Left ventricle myocardium inferior (tissue), 1 donor: ENCODE measurements at places on chromosomes 4 and X.

DNA sequence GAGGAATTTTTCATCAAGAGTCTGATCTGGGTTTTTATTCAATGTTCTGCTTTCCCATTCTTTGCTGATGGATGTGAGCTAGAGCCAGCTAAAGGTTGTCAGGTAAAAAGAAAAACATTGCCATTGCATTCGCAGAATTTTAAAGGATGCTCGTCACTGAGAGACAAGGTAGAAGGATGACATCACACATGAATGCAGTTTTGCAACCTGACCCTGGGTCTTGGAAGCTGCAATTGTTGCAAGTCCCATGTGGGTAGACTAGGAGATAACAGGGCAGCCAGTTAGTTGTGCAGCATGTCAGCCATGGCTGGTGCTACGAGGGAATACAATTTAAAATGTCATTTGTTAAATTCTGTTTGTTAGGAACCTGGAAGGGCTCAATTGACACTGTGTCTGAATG lies 73.9 kb upstream of the MXRA5 start:
- no peak for DNase-seq

GRCh38 chr4:3514221-3514780 lies 17.9 kb downstream of the LRPAP1 start:
- no peak for DNase-seq

DNA sequence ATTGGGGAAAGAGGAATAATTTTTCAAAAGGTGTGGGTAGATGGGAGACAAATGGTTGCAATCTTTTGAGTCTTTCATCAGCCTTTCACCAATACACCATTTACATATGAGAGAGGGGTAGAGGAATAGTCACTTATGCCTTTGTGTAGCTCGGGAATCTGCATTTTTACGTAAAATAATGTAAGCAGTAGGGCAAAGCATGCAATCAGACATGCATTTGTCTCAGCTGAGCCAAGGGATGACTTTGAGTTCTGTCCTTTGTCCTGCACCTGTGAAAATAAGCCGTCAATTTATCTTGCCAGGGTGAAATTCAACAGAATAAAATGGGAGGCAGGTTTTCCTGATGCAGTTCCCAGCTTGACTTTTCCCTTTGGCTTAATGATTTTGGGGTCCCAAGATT lies 1473.4 kb upstream of the TENM3 start:
- no peak for DNase-seq

DNA sequence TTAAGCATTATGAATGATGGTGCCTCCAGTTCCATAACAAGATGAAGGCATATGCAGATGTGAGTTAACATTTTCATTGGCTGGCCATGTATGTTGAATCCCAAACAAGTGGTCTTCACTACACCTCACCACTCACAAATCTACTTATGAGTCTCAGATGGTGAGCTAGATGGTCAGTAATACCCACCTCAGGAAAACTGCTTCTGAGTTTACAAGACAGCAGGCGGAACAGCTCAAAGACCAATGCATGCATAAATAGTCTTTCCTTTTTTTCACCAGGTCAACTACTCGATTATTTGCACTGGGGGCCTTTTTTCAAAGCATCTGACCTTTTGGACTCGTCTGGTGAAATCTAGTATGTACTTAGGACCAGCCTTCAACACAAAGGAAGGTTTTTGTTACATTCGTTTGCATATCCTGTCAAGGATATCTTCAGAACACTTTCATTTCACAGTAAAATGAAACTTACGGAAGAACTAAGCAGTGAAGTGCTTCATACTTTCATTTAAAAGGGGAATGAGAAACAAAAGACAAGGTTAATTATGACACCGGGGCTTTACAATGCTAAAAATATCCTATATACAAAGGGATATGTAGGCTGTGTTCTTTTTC lies 23.1 kb upstream of the TLR7 start:
- DNase-seq = no peak

DNA sequence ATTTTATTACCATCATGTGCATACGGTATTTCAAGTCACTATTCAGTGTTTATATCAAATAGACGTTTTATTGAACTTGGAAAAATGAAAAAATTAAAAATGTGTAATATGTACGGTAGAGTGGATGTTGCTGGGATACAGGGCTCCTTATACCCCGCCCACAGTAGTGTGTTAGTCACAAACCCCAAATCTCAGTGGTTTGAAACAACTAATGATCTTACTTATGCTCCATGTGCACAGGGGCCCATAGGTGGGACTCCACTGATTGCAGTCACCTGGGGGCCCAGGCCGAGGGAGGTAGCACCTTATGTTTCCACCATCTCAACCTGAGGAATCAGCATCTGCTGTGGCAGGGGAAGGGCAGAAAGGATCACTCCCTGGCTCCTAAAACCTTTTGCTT lies 18.1 kb downstream of the LSM6 start:
- no peak for DNase-seq

DNA sequence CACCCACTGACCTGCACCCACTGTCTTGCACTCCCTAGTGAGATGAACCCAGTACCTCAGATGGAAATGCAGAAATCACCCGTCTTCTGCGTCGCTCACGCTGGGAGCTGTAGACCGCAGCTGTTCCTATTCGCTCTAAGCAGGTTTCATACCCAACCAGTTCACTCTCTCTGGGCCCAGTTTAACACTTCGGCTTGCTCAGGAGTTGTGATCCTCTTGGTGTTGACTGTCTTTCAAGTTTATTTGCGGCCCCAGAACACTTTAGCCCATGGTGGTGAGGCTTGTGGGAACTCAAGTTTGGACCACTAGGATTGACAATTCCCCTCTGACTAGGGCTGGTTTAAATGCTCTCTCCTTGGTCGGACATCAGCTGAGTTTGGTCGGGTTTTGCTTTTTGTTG lies 147.0 kb downstream of the DACH2 start:
- DNase-seq = no peak

GRCh38 chr4:146098397-146098796 lies 77.1 kb upstream of the LSM6 start:
- no peak for DNase-seq

DNA sequence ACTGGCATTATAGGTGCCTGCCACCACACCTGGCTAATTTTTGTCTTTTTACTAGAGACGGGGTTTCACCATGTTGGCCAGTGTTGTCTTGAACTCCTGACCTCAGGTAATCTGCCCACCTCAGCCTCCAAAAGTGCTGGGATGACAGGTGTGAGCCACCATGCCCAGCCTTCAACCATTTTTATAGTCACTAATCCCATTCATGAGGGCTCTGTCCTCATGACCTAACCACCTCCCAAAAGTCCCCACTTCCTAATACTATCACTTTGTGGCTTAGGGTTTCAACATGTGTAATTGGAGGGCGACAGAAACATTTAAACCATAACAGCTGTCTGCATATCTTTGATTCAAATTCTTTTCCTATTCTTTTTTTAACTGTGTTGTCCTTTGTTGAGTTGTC lies 229.6 kb upstream of the AGA start:
- no peak for DNase-seq

GRCh38 chr4:1222036-1222789 lies 26.7 kb downstream of the CTBP1 start:
- DNase-seq = no peak

DNA sequence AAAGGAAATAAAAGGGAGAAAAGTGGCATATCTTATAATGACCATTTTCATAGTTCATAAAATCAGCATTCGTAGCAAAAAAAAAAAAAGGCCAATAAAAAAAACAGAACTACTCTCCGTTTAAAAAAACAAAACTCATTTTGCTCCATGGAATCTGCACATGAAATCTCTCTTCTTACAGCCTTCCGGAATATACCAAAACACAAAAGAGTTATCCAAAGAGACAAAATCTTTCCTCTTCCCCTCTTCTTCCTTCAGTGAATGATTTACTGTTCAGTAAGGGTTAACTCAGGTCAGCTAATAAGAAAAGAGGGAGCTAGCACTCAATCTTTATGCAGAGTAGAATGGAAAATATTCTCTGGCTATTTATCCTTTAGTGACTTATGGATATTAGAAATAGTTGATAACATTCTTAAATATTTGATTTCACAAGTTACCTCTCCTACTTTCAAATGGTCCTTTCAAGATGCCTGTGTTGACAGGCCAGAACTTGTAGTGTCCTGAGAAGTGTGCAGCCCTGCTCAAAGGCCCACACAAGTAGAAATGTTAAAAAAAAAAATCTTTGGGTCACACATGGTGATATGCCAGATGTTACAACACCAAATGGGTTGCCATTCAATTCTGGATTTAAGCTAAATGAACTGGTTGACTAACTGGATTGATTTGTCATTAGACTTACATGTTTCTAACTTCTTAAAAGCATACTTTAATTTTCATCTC lies 42.1 kb downstream of the PDGFC start:
- DNase-seq = no peak

- no peak for DNase-seq
These were observed 41.7 kb downstream of the RPGR start for GRCh38 chrX:38285649-38286048.

DNA sequence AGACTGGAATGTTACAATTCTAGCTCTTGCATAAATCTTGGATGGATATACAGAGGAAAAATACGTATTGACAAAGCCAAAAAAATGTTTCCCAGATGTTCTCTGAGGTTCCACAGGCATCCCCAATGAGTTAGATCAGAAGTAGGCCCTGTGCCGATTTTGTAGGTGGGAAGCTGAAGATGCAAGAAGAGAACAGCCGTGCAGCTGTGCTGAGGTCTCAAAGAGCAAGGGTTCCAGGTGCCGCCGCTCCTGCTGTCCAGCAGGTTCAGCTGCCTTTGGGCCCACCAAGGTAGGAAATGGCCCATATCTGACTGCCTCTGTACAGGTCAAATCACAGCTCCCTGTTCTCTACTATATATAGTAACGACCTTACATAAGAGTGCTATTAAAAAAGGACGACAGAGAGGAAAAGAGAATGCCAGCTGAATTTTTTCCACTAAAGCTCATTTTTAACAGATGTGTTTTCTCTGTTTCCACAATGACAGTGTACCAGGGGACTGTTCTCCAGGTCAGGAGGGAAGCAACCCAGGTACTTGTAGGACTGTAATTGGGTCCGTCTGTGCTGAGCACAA lies 155.6 kb downstream of the CBR4 start:
- DNase-seq = peak; percentile 32

DNA sequence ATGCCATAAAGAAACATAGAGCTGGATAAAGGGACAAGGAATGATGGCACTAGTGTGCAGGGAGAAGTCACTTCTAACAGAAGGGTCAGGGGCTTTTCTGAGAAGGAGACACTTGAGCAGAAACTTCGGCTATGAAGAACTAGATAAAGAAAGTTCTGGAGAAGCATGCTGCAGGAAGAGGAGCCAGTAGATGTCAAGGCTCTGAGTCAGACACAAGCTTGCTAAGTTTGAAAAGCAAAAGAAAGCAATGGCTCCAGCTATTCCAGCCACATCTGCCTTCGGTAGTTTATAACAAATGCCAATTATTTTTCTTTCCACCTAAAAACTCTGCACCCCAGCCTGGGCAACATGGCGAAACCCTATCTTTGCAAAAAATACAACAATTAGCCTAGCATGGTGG lies 7.5 kb downstream of the NUDT6 start:
- DNase-seq = no peak

DNA sequence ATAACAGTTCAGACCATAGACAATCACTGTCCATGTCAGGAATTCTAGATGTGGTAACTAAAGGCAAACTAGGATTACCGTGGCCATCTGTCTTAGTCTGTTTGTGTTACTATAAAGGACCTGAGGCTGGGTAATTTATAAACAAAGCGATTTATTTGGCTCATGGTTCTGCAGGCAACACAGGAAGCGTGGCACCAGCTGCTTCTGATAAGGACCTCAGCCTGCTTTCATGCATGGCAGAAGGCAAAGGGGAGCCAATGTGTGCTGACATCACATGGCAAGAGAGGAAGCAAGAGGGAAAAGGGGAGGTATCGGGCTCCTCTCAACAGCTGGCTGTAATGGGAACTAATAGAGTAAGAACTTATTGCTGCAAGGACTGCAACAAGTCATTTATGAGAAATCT lies 376.7 kb downstream of the GPM6A start:
- DNase-seq = no peak

DNA sequence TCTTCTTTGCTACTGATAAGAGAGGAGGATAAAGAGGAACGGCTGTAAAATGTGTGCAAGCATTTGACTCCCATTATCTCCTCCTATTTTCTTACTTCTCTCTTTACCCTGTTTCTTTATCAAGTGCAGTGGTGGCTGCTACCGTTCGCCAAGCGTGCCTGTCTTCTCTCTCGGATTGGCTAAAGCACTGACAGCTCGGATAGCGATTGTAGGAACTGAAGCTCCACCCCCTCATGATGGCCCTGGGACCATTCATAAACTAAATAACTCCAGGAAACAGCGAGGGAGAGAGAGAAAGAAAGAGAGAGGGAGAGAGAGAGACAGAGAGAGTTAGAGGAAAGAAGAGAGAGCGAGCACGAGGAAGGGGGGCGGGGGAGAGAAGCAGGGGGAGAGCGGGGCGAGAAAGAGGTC lies 305 bp upstream of the MAB21L2 start:
- DNase-seq = no peak

DNA sequence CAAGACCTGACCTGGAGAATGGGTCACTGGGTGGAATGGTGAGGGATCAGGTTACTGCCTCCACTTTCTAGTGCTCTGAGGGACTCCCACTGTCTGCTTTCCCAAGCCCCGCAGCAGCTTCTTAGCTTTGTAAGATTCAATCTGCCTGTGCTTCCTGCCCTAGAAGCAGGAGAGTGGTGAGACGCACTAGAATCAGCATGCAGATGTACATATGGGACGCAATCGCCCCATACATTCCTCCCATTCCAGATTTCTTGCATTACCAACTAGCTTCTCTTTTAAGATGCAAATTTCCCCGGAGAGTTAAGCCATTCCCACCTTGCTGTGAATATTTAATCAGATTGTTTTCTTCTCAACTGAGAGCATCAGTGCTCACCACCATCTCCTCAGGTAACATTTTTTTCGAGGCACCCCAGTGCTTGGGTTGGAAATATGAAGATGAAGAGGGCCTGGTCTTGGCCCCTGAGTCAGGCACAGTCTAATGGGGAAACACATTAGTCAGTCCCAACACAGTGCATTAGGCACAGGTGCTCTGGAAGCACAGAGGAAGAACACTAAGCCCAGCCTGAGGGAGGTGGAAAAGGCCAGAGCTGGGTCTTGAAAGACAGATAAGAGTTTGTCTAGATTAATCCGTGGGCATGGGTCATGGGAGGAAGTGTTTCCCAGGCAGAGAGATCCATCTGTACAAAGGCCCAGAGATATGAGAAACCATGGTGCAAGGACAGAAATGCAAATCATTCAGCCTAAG lies 66.7 kb upstream of the PRPS1 start:
- DNase-seq = no peak

DNA sequence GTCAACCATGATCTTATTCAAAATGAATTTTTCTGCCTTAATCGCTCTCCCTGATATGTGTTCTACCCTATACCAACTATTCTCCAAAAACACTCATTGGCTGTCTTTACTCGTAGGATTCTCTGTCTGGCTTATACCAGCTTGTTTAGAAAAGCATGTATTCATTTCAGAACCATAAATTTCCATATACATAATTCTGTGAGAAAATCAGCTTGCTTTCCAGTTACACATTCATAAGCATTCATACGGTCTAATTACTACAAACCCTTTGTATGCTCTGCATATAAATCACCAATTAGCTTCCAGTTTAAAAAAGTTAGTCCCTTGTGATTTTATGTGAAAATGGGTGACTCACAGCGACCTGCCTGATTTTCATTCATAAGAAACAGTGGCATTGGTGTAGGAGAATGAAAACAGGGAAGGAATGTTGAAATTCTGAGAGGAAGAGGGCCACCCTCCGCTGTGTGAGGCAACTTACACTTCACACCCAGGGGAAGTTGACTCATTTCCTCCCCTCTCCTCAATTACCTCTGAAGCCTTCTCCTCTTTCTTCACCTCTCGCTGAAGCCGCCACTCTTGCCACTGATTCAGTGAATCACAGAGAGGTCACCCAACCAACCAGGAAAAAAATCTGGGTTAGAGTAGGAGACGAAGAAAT lies 63.3 kb downstream of the MEPE start:
- no peak for DNase-seq
